Activated CD4-positive, alpha-beta T cell treated with anti-CD3 and anti-CD28 coated beads, Interleukin-2, amount 10 ng/mL, durations not matched to agents 7 days and 5 days (primary cell): ENCODE measurements at places on chromosomes 5 and 9. TPM values are rescaled to one million over a fixed set of nuclear protein-coding genes. Genes with fewer than 3 reads are reported as not detected.

ZNF883 gene
- total RNA-seq, result 0.42 TPM

GRCh38 chr9:135240222-135240621, 152.8 kb downstream of the OLFM1 start:
- H3K4me1 ChIP-seq, result no peaks in the 10 kb centered on the region
- H3K27ac ChIP-seq, result no peak overlapping the region
- no peak for DNase-seq
- H3K27me3 ChIP-seq, result no peaks in the 10 kb centered on the region

DNA sequence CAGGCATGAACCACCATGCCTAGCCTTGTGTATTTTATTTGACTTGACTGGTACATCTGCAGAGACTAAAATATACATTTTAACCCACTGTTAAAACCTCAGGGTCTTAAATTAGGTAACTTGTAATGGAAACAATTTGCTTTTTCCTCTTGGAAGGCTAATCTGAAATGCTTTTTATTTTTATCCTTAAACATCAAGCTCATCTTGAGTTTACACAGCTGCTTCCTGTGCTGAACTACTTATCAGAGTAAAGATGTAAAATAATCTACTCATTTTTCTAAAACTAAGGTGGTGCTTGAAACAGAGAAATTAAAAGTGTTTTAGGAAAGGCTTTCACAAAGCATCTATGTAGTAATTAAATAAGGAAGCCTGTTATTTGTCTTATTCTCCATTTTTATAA, 144.1 kb downstream of the ENTREP1 start:
- no peak overlapping the region for H3K4me3 ChIP-seq
- H3K36me3 ChIP-seq, result no peaks in the 10 kb centered on the region
- no peak for DNase-seq

DNA sequence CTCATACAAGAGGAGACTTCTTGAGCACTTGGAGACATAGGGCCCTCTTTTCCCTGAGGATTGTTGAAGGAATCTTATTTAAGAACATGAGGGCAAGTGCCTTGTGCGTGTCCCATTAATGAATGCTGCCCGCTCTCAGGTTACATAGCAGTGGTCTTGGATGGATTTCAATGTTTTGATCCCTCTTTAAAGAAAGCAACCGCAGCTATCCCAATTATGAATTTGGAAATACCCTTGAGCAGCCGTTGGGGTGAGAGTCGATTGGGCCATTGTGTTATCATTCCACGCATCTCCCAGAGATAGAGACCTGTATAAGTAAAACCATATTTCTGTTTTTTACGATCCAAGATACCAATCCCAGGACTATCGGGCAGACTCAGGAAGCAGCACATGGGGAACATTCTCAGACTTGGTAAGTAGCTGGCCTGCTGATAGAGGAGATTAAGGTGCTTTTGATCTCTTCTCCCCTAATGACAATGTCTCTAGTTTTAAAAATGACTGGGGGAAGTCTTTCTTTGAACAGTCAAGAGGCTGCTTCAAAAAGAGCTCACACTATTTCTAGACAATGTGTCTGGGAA, 145.3 kb downstream of the MACROH2A1 start:
- DNase-seq, result no peak
- no peak overlapping the region for H3K27ac ChIP-seq
- peaks cover 10% of the 10 kb centered on the region for H3K27me3 ChIP-seq

GFRA3 gene
- total RNA-seq, result 0.21 TPM

DNA sequence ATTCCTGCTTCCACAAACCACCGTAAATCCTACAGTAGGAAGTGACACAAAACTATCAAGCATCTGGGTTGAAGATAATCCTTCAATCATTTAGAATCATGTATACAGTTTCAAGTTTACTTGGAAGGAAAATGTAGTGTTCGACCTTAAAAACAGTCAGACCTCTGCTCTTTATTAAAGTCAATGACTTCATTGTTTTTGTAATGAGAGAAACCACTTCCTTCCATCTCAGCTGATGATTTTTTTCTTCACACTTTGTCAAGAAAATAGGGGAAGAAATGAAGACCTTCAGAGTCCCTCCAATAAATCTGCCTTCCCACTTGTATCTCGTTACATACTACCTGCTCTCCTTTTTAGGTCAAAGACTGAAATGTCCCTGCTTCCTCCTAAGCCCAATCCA, 30.1 kb downstream of the TUSC1 start:
- no peaks in the 10 kb centered on the region for H3K4me1 ChIP-seq
- no peak overlapping the region for H3K4me3 ChIP-seq
- H3K27me3 ChIP-seq, result no peaks in the 10 kb centered on the region
- DNase-seq, result no peak
- no peaks in the 10 kb centered on the region for H3K36me3 ChIP-seq

KIF12 gene
- total RNA-seq, result not detected
